ENCODE measurements at places on chromosomes 16 and 17. TPM values are rescaled to one million over a fixed set of nuclear protein-coding genes. Genes with fewer than 3 reads are reported as not detected.

GRCh38 chr17:31508288-31509094, 117.0 kb downstream of the RAB11FIP4 start:
- peak; percentile 87 for DNase-seq

- DNase-seq = no peak
Measured at GRCh38 chr17:3632287-3632686, 3.8 kb downstream of the SHPK start.

Gene OTOA
- 0.15 TPM for total RNA-seq

Gene KRTAP4-9
- total RNA-seq = not detected

Gene TMEM238L
- total RNA-seq = not detected

Gene SPNS2
- 0.60 TPM for total RNA-seq

Measured in activated CD4-positive, alpha-beta memory T cell treated with anti-CD3 and anti-CD28 coated beads, Interleukin-2, amount 10 ng/mL, durations not matched to agents 7 days and 5 days (primary cell).